Bronchus fibroblast of lung (primary cell): ENCODE measurements at places on chromosomes 16 and 17. TPM values are rescaled to one million over a fixed set of nuclear protein-coding genes. Genes with fewer than 3 reads are reported as not detected.

Gene NOG
- total RNA-seq, result 0.30 and 0.50 TPM in 2 replicates

Gene NHLRC4
- 0.50 and 0.59 TPM in 2 replicates for total RNA-seq

Gene CTF1
- total RNA-seq, result 2.5 and 4.7 TPM in 2 replicates

Gene QPRT
- 49.1 and 53.6 TPM in 2 replicates for total RNA-seq

Gene PLLP
- 0.15 TPM in 1 of 2 replicates, not detected in the other for total RNA-seq
